Peyer's patch (tissue), 4 donors: ENCODE measurements at places on chromosomes 12 and 14.

- H3K4me3 ChIP-seq = no peak overlapping the region
- no peaks in the 10 kb centered on the region for H3K36me3 ChIP-seq
- DNase-seq = no peak
- H3K27ac ChIP-seq = no peak overlapping the region
- no peaks in the 10 kb centered on the region for H3K27me3 ChIP-seq
These were observed 150.6 kb downstream of the NTF3 start for GRCh38 chr12:5582541-5582940.

GRCh38 chr14:70909733-70910614 lies 2.7 kb downstream of the PCNX1 start:
- H3K27me3 ChIP-seq = no peaks in the 10 kb centered on the region
- no peaks in the 10 kb centered on the region for H3K36me3 ChIP-seq
- no peak overlapping the region for H3K4me3 ChIP-seq
- peak overlapping the region; percentile 3 for H3K27ac ChIP-seq
- H3K4me1 ChIP-seq = peaks cover 55% of the 10 kb centered on the region

DNA sequence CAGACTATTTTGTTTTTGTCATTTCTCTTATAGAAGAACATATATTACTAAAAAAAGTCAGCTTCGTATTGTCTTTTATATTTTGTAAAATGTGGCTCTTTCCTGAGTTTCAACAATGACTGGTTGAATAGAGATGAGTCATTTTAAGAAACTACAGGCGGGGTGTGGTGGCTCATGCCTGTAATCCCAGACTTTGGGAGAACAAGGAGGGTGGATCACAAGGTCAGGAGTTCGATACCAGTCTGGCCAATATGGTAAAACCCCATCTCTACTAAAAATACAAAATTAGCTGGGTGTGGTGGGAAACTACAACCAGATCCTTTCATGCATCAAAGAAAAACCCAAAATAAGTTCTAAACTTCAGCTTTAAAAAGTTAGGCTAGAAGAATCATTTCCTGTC lies 28.8 kb downstream of the HECTD4 start:
- no peaks in the 10 kb centered on the region for H3K36me3 ChIP-seq
- H3K27me3 ChIP-seq = no peaks in the 10 kb centered on the region
- H3K27ac ChIP-seq = no peak overlapping the region
- no peaks in the 10 kb centered on the region for H3K4me1 ChIP-seq
- no peak for DNase-seq
- H3K4me3 ChIP-seq = no peak overlapping the region

- no peaks in the 10 kb centered on the region for H3K27me3 ChIP-seq
- H3K4me1 ChIP-seq = no peaks in the 10 kb centered on the region
- no peak overlapping the region for H3K4me3 ChIP-seq
- H3K27ac ChIP-seq = no peak overlapping the region
These were observed 868 bp downstream of the COX8C start for GRCh38 chr14:93347850-93348249.

- no peaks in the 10 kb centered on the region for H3K36me3 ChIP-seq
- DNase-seq = no peak
- H3K27me3 ChIP-seq = no peaks in the 10 kb centered on the region
- no peaks in the 10 kb centered on the region for H3K4me1 ChIP-seq
- no peak overlapping the region for H3K4me3 ChIP-seq
- no peak overlapping the region for H3K27ac ChIP-seq
These were observed 33.5 kb upstream of the C12orf42 start for GRCh38 chr12:103529306-103529705.

GRCh38 chr14:87041290-87042020 lies 951.5 kb downstream of the GALC start:
- H3K4me3 ChIP-seq = no peak overlapping the region
- H3K36me3 ChIP-seq = no peaks in the 10 kb centered on the region
- no peak overlapping the region for H3K27ac ChIP-seq
- DNase-seq = no peak
- H3K4me1 ChIP-seq = no peaks in the 10 kb centered on the region
- no peaks in the 10 kb centered on the region for H3K27me3 ChIP-seq

DNA sequence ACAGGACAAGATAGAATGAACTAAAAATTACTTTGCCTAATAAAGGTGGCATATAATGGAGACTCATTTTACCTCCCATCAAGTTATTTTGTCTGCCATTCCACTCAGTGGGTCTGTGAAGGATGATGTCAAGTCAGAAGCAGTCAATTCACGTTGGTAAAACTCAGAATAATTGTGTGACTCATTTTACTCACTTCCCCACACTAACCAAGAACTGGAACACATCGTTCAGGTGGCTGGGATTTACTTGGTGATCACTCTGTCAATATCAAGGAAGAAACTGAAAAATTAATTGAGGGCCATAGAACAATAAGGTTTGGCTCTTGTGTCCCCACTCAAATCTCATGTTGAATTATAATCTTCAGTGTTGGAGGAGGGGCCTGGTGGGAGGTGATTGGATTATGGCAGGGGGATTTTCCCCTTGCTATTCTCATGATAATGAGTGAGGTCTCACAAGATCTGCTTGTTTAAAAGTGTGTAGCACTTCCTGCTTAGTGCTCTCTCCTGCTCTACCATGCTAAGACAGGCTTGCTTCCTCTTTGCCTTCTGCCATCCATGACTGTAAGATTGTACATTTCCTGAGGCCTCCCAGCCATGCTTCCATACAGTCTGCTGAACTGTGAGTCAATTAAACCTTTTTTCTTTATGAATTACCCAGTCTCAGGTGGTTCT lies 35.7 kb upstream of the GTF2A1 start:
- H3K36me3 ChIP-seq = no peaks in the 10 kb centered on the region
- H3K27me3 ChIP-seq = no peaks in the 10 kb centered on the region
- H3K27ac ChIP-seq = no peak overlapping the region
- no peaks in the 10 kb centered on the region for H3K4me1 ChIP-seq
- H3K4me3 ChIP-seq = no peak overlapping the region

- no peaks in the 10 kb centered on the region for H3K4me1 ChIP-seq
- peak; percentile 81 for DNase-seq
- H3K4me3 ChIP-seq = peak overlapping the region; percentile 46
- no peaks in the 10 kb centered on the region for H3K36me3 ChIP-seq
- no peaks in the 10 kb centered on the region for H3K27me3 ChIP-seq
These were observed 6.9 kb upstream of the SLC7A7 start for GRCh38 chr14:22822016-22822570.

- H3K36me3 ChIP-seq = no peaks in the 10 kb centered on the region
- no peaks in the 10 kb centered on the region for H3K27me3 ChIP-seq
- no peak overlapping the region for H3K4me3 ChIP-seq
- no peak for DNase-seq
- H3K4me1 ChIP-seq = peaks cover 3% of the 10 kb centered on the region
These were observed 910 bp upstream of the NOPCHAP1 start for GRCh38 chr12:104985206-104985605.

DNA sequence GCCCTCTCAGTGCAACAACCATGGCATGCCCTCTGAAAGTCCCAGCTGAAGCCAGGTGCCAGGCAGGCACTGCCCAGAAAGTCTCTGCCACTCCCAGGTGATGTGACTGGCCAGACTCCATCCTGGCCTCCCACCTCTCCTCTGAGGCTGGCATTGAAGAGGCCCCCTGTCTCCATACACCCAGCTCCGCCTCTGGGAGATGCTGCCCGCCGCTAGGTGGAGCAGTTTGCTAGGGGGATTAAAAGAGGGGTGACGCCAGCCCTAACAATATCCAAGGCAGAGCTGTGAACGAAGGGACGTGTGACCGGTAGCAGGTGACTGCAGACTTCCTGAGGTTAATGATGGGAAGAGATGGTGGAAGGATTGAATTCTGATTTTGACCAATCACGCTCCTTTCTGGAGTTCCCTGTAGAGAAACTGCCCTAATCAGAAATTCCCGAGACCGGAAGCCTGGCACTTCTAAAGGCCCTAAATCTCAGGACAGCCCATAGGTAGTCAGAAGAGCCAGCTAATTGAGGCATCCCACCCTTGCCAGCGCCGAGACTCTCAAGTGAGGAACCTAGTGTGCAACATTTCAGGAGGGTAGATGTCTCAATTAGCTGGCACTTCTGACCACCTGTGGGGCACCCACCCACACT lies 8.3 kb upstream of the PLEK2 start:
- peak overlapping the region; percentile 52 for H3K27ac ChIP-seq
- H3K4me3 ChIP-seq = no peak overlapping the region
- H3K27me3 ChIP-seq = no peaks in the 10 kb centered on the region
- H3K36me3 ChIP-seq = no peaks in the 10 kb centered on the region

GRCh38 chr14:100893228-100893601 lies 10.3 kb downstream of the RTL1 start:
- no peaks in the 10 kb centered on the region for H3K36me3 ChIP-seq
- no peaks in the 10 kb centered on the region for H3K4me1 ChIP-seq
- peak; percentile 24 for DNase-seq
- no peak overlapping the region for H3K4me3 ChIP-seq

DNA sequence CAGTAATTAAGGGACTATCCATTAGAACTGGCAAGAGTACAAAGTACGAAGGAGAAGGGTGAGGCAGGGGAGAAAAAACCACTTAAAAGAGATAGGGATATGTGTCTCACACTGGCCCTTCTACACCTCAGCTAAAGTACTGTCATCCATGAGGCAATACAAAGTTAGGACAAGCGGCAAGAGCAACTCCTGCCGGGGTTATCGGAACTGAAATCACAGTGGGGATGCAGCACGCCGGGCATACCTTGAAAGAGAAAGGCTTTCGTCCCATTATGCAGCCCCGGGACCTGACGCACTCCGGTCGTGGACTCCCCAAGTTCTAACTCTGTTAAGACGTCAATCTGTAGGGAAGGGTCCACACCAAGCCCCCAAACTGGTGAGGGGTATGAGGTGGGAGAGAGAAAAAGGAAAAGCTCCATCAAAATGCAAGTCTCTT lies 1.1 kb downstream of the NELL2 start:
- no peaks in the 10 kb centered on the region for H3K36me3 ChIP-seq
- H3K4me1 ChIP-seq = no peaks in the 10 kb centered on the region
- H3K27ac ChIP-seq = no peak overlapping the region
- peak overlapping the region; percentile 47 for H3K4me3 ChIP-seq
- DNase-seq = peak; percentile 46

- no peaks in the 10 kb centered on the region for H3K4me1 ChIP-seq
- H3K36me3 ChIP-seq = no peaks in the 10 kb centered on the region
- no peaks in the 10 kb centered on the region for H3K27me3 ChIP-seq
- no peak overlapping the region for H3K4me3 ChIP-seq
- H3K27ac ChIP-seq = no peak overlapping the region
These were observed 137.0 kb downstream of the PTPN11 start for GRCh38 chr12:112555621-112556233.

GRCh38 chr14:76396714-76397187 lies 20.8 kb downstream of the ESRRB start:
- H3K4me3 ChIP-seq = no peak overlapping the region
- DNase-seq = no peak
- H3K27ac ChIP-seq = no peak overlapping the region
- H3K36me3 ChIP-seq = no peaks in the 10 kb centered on the region
- H3K27me3 ChIP-seq = no peaks in the 10 kb centered on the region

- H3K4me1 ChIP-seq = no peaks in the 10 kb centered on the region
- no peak overlapping the region for H3K27ac ChIP-seq
- DNase-seq = no peak
- no peaks in the 10 kb centered on the region for H3K36me3 ChIP-seq
These were observed 27.2 kb downstream of the CALM1 start for GRCh38 chr14:90424075-90424474.

- H3K27me3 ChIP-seq = no peaks in the 10 kb centered on the region
- no peaks in the 10 kb centered on the region for H3K4me1 ChIP-seq
- no peak for DNase-seq
- no peaks in the 10 kb centered on the region for H3K36me3 ChIP-seq
These were observed 174.1 kb upstream of the PLXNC1 start for GRCh38 chr12:93974252-93974651.

DNA sequence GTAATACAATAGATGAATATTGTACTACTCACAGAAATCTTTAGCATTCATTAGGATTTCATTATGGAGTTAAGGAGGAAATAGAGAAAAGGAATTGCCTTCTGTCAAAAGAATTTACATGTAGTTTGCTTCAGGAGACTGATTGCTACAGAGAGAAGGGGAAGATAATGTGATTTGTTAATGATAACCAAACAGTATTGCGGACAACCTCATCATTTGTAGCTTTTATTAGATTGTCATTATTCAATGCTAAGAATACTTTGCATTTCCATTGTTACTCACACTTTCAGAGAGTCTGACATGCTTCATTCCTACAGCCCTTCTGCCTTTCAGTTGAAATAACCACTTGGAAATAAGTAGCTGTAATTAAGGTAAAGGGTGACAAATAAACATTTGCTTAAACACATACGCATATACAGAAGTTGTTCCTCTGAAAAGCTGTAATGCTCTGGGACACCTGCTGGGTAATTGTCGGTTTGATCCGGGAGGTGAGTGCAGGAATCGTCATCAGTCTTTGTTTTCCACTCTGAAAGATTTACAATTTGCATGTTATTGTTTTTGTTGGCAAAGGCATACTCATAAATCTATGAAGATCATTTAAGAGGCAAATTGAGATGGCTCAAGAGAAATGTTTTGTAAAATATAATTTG lies 600.2 kb downstream of the TRHDE start:
- no peaks in the 10 kb centered on the region for H3K36me3 ChIP-seq
- H3K27me3 ChIP-seq = no peaks in the 10 kb centered on the region
- H3K27ac ChIP-seq = no peak overlapping the region
- no peak for DNase-seq

GRCh38 chr12:11513288-11513687 lies 117.9 kb upstream of the PRB2 start:
- DNase-seq = no peak
- H3K36me3 ChIP-seq = no peaks in the 10 kb centered on the region
- no peak overlapping the region for H3K27ac ChIP-seq
- H3K4me1 ChIP-seq = no peaks in the 10 kb centered on the region

- DNase-seq = no peak
- H3K27me3 ChIP-seq = no peaks in the 10 kb centered on the region
- no peak overlapping the region for H3K4me3 ChIP-seq
- peaks cover 4% of the 10 kb centered on the region for H3K4me1 ChIP-seq
- no peaks in the 10 kb centered on the region for H3K36me3 ChIP-seq
- no peak overlapping the region for H3K27ac ChIP-seq
These were observed 84.0 kb downstream of the TMCC3 start for GRCh38 chr12:94566345-94566744.

DNA sequence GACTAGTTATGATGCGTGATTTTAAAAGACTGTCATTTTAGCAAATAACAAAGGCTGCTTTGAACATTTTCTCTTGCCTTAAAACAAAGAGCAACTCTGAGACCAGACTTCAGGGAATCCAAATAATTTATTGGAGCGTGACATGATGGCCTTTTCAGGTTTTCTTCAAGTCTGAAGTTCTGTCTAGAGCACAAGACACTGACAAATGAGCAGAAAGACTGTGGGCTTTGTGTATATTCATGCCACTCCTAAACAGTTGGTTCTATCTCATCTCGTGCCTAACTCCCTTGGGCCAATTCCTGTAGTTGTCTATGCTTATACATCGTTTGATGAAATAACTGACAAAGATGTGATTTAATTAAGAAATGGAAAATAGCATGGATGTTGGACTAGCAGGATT lies 47.5 kb downstream of the IFT81 start:
- H3K27ac ChIP-seq = no peak overlapping the region
- H3K36me3 ChIP-seq = no peaks in the 10 kb centered on the region
- no peaks in the 10 kb centered on the region for H3K27me3 ChIP-seq

GRCh38 chr12:68469113-68469512 lies 137.0 kb upstream of the MDM1 start:
- no peak for DNase-seq
- no peaks in the 10 kb centered on the region for H3K36me3 ChIP-seq
- H3K27me3 ChIP-seq = no peaks in the 10 kb centered on the region

- DNase-seq = no peak
- no peaks in the 10 kb centered on the region for H3K27me3 ChIP-seq
- no peak overlapping the region for H3K4me3 ChIP-seq
- H3K27ac ChIP-seq = peak overlapping the region; percentile 77
- H3K4me1 ChIP-seq = peaks cover 27% of the 10 kb centered on the region
- H3K36me3 ChIP-seq = no peaks in the 10 kb centered on the region
These were observed 77.3 kb downstream of the VCPKMT start for GRCh38 chr14:50039120-50039517.
